Daoy (cell line): ENCODE measurements at places on chromosomes 7 and 10. TPM values are rescaled to one million over a fixed set of nuclear protein-coding genes. Genes with fewer than 3 reads are reported as not detected.

DNA sequence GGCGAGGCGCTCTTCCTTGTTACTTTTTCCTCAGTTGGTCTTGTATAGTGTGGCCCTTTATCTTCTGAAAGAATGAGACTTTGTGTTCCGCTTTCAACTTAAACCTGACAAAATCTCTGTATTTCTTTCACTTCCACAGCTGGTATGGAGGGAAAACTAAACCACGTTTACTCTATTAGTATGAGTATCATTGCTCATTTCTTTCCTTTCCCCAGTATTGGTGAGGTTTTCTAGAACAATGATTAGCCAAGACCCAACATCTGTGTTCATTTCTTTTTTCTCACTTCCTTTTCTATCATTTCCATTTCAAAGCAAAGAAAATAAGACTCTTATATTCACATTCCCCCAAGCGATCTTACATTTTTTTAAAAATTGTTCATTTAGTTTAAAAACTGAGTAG, 165.3 kb downstream of the PAXIP1 start:
- no peak for DNase-seq

GRCh38 chr7:12896316-12896715, 208.9 kb downstream of the ARL4A start:
- DNase-seq = no peak

- DNase-seq = no peak
Observed at GRCh38 chr7:84294847-84295455, 100.4 kb upstream of the SEMA3A start.

GDF2 gene
- total RNA-seq = not detected in 2 replicates

NPY gene
- total RNA-seq = 2.3 TPM in 1 of 2 replicates, not detected in the other
